Activated T-helper 1 cell treated with anti-CD3 and anti-CD28 coated beads, Interleukin-12 subunit alpha, Interleukin-12 subunit beta, Interleukin-2, Interleukin-4 antibody, amounts not matched to agents 30 ng/mL and 10 ng/mL and 1 ng/mL, durations not matched to agents 14 hours and 24 hours and 36 hours (primary cell): ENCODE measurements at places on chromosomes 12 and 14.

- no peaks in the 10 kb centered on the region for H3K4me1 ChIP-seq
- no peak overlapping the region for H3K4me3 ChIP-seq
- H3K27me3 ChIP-seq, result no peaks in the 10 kb centered on the region
- no peaks in the 10 kb centered on the region for H3K36me3 ChIP-seq
Observed at GRCh38 chr12:79127271-79127751, 262.7 kb downstream of the SYT1 start.

DNA sequence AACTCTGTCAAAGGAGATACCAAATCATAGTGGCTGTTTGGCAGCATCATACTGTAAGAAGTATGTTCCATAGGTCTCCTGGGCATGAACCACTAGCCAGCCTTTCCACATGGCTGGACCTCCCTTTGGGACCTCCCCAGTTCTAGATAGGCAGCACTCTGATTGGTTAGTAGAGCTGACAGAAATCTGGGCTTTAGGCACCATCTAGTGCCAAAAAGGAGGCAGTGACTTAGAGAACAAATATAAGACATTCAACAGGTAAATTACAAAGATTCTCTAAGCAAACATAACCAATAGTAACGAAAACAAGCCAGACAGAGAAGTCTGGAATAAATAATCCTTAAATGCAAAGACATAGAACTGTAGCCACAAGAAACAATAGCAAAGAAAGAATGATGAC is 148.0 kb upstream of the PDE3A start:
- no peak overlapping the region for H3K4me3 ChIP-seq
- H3K27me3 ChIP-seq, result no peaks in the 10 kb centered on the region
- no peaks in the 10 kb centered on the region for H3K36me3 ChIP-seq

- no peak overlapping the region for H3K4me3 ChIP-seq
- H3K27me3 ChIP-seq, result peaks cover 11% of the 10 kb centered on the region
- H3K36me3 ChIP-seq, result no peaks in the 10 kb centered on the region
- H3K27ac ChIP-seq, result no peak overlapping the region
Observed at GRCh38 chr14:92532490-92533163, 19.0 kb downstream of the RIN3 start.

- no peak overlapping the region for H3K4me3 ChIP-seq
- no peaks in the 10 kb centered on the region for H3K4me1 ChIP-seq
- DNase-seq, result no peak
- no peaks in the 10 kb centered on the region for H3K36me3 ChIP-seq
- H3K27ac ChIP-seq, result no peak overlapping the region
Observed at GRCh38 chr12:33609910-33610309, 170.3 kb upstream of the SYT10 start.

- H3K4me1 ChIP-seq, result no peaks in the 10 kb centered on the region
- DNase-seq, result no peak
- no peak overlapping the region for H3K27ac ChIP-seq
- H3K27me3 ChIP-seq, result no peaks in the 10 kb centered on the region
Observed at GRCh38 chr12:125137766-125138344, 72.6 kb downstream of the AACS start.

GRCh38 chr12:128784030-128784760 is 39.6 kb downstream of the SLC15A4 start:
- peaks cover 2% of the 10 kb centered on the region for H3K27me3 ChIP-seq
- no peak overlapping the region for H3K27ac ChIP-seq
- H3K36me3 ChIP-seq, result no peaks in the 10 kb centered on the region
